Activated naive CD4-positive, alpha-beta T cell (primary cell): ENCODE measurements at places on chromosomes 3 and 15.

DNA sequence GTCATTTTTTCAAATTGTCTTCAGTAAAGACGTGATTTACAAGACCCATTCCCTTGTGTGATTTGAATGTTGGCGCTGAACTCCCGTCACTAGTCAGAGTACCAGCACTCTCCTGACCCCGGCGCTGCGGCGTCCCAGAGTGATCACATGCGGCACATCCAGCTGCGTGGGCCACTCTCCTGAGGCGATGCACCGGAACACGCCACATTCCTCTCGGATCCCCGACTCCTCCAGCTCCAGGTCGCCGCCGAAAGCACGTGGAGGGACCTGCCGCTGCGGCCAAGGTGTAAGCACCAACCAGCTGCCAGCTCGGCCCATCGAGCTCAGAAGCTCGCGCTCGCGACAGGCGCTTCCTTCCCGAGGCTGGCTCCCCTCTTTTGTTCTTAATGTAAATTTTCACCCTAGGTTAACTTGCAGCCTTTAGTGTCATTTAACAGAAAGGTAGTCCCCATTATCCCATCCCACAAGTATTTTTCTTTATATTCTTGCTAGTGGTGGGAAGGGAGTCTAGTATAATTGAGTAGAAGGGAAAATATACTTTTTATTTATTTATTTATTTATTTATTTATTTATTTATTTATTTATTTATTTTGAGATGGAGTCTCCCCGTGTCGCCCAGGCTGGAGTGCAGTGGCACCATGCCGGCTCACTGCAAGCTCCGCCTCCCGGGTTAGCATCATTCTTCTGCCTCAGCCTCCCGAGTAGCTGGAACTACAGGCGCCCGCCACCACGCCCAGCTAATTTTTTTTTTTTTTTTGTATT lies 61.7 kb upstream of the VGLL3 start:
- DNase-seq: no peak

- DNase-seq: no peak
These were observed 526 bp downstream of the GPD1L start for GRCh38 chr3:32106929-32107362.

DNA sequence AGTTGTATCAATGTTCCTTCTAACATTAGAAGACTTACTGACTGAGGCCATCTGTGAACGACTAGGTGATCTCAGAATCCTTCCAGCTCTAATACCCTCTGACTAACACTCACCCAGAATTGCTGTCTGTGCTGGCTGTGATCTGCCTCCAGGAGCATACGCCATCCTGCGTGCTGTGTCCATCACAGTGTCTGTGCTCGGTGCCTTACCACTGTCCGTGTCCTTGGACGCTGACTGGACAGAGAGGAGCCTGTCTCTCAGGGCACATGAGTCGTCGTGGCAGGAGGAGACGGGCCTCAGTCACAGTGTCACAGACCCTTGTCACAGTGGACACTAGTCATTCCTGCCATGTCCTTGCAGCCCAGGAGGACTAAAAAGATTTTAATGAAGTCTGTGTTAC lies 83.1 kb downstream of the LMLN start:
- DNase-seq: no peak

DNA sequence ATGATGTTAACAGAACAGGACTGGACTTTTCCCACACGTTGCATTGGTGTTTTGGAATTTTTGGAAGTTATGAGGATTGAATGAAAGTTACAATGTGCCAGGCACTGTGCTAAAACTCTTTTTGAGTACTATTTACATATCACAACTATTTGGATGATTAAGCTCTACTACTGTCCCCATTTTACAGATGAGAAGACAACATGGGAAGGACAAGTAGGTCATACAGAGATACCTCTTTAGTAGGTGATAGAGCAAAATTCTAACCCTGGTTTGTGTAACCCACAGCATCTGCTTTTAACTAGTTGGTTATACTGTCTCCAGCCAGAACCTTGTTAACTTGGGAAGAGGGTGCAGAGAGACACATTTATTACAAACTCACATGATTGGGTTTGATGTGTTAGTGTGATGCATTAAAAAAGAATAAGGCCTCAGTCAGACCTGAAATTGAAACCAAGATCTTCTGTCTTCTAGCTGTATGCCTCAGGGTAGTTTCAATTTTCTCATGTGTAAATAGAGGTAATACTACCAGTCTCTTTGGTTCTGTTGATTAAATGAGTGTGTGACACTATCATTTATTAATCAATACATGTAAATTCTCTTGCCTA lies 1.4 kb downstream of the NDUFB4 start:
- DNase-seq: no peak

- DNase-seq: no peak
These were observed 2.8 kb downstream of the SHISA5 start for GRCh38 chr3:48501196-48501595.

GRCh38 chr3:63532521-63532920 lies 120.0 kb upstream of the SNTN start:
- no peak for DNase-seq

- no peak for DNase-seq
These were observed 23.1 kb downstream of the TP53BP1 start for GRCh38 chr15:43469867-43470266.

- DNase-seq: no peak
These were observed 115.6 kb downstream of the RFX7 start for GRCh38 chr15:56128081-56128480.

- no peak for DNase-seq
These were observed 39.6 kb upstream of the ITGA11 start for GRCh38 chr15:68471541-68471940.

DNA sequence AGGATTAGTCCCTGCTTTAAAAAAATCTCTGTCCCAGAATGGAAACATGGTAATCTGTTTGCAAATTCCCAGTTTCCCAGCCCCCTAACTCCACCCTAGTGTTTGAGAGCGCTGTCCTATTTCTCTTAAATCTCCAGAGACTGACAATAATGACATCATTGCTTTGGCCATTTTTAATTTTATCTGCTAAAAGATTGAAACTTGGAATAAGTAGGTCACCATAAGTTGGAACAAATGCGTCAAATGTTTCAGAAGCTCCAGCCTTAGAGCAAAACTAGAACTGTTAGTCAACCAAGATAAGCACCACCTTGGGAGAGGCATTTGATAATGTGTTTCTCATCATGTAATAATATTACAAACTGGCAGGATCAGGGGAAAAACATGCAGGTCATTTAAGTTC lies 25.7 kb upstream of the MB21D2 start:
- DNase-seq: no peak

DNA sequence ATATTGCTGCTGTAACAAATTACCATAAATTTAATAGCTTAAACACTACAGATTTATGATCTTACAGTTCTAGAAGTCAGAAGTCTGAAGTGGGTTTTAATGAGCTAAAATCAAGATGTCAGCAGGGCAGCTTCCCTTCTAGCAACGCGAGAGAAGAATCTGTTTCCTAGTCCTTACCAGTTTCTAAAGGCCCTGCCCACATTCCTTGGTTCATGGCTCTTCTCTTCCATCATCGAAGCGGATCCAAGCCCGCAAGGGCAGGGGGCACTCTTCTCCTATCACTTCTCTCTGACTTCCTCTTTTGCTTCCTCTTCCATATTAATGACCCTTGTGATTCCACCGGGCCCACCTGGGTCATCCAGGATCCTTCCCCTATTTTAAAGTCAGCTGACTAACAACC lies 16.1 kb downstream of the MINDY4B start:
- no peak for DNase-seq

GRCh38 chr3:155318740-155319139 lies 25.3 kb upstream of the STRIT1 start:
- no peak for DNase-seq

DNA sequence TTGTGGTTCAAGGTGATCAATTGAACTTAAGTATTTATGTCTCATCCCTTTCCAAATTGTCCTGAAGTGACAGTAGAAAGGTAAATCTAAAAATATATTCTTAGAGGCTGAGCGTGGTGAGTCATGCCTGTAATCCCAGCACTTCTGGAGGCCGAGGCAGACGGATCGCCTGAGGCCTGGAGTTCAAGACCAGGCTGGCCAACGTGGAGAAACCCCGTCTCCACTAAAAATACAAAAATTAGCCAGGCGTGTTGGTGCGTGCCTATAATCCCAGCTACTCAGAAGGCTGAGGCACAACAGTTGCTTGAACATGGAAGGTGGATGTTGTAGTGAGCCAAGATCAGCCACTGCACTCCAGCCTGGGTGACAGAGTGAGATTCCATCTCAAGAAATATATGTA lies 226.6 kb downstream of the DPH6 start:
- no peak for DNase-seq

DNA sequence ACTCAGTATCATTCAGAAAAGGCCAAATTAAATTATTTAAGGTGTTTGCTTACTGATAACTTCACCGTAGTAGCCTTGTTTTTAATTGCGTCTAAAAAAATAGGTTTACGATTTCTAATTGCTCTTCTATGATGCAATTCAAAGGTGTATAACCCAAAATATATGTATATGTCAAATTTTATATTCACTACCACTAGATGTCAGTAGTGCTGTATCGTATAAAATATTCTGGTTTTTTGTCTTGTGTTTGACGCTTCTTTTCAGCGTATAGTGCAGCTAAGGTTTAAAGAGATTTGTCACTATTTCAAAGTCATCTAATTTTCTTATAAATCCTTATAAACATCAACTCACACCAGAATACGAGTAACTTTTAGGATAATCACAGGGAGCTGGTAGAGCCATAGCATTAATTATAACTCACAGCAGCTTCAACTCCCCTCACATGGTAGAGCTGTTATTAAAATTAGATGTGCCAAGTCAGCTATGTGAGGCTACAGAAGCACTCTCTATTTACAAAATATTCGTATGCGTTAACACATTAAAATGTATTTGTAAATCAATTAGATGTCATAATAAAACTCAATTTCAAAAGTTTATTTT lies 3.5 kb downstream of the PFN2 start:
- DNase-seq: no peak

DNA sequence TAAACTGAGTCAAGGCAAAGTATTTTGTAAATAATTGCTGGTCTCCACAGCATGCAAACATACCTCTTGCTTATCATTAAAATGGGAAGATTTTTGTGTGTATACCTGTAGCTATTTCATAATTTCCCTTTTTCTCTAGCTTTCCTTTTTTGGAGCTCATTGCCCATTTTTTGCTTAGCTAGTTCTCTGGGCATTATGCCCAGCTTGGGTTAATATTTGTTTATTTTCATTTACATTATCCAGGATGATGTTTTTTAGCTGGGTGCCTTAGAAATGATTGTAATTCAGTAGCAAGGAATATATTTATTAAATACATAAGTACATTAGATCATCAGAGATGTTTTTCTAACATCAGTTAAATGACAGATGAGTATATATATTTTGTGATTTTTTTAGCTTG lies 1271.7 kb upstream of the GBE1 start:
- no peak for DNase-seq

DNA sequence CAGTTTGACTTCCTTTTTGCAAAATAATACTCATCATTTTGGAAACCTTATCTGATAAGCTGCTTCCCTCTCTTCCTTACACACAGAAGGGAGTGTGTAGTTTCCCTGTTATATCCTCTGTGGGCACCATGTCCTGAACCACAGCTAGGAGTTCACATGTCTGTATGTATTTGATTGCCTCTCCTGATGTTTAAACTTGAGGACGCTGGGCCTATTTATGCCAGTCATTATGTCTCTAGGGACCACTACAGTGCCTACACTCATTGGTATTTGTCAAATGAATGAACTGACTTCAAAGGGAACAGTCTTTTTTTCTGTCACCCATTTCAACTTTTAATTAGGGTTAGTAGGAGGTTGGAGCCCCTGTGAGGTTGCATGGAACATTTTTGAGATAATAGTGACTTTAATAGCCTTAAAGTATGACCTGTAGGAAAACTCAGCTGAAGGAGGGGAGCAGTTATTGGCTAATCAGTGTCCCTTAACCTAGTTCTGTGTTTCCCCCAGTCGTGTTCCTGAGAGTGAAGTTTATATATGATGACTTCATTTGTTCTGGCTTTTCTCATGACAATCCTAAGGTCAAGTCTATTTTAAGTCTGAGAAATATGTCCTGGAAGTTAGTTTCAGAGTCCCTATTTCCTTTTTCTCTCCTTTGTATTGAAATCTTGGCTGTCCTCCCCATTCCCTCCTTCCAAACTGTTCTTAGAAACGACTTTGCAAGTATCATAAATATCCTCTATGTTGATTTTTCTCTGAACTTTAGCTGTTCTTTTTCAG lies 28.9 kb downstream of the PDE8A start:
- DNase-seq: no peak

DNA sequence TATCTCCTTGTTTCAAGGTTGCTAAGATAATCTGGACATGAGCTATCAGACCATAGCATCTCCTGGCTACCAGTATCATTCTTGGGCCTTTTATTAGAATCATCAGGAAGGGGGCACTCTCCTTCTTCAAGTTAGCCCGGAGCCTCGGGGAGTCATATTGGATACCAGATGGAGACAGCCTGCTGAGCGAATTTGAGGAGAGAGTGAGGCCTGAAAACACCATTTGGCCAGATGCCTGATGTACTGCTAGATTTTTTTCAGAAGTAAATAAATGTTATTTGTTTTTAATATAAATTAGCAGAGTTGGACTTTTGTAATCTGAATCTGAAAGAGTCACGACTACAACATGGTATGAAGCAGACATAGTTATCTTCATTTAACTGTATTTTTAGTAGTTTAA lies 848.6 kb downstream of the IGSF11 start:
- no peak for DNase-seq
